ENCODE measurements at places on chromosomes 5 and 9.

- no peak for DNase-seq
Measured at GRCh38 chr9:131113655-131114054, 11.7 kb upstream of the NUP214 start.

DNA sequence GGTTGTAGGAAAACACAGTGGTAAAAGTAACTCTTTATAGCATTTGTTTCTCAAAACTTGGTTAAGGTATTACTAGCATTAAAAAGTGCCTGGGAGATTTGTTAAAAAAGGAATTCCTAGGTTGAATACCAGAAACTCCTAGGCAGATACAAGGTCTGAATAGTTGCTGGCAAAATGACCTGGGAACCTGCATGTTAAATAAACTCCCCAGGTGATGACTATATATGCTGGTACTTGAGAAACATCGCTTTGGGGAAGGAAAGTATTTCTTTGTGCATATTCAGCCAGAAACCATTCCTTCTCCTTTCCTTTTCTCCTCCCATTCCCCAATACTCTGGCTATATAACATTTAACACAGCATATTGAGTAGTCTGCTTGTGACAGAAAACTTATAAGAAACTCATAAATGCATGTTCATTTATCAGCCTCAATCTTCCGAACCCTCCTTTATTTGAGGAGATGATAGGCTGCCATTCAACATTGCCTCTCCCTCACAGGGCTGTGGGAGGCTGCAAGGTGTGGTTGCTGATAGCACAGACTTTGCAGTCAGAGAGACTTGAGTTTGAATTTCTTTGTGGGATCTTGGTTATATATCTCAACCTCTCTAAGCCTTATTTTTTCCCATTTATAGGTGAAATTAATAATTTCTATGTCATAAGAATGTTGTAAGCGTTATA is 28.7 kb downstream of the PCSK1 start:
- no peak for DNase-seq

DNA sequence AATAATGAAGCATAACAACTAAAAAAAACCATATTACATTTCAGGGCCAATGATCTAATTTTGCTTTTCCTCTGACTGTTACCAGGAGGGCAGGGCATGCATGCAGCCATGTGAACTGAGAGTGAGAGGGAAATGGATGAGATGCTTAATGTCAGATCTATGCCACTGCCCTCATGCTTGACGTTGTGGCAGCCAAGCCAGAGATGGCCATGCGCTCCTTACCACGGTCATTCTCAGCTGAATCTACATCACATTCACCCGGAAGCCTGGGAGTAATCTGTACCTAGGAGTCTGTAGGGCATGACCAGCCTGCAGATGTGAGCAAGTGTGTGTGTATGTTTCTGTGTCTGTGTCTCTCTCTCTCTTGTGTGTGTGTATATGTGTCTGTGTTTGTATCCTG is 183.7 kb downstream of the KDM4C start:
- DNase-seq, result no peak

DNA sequence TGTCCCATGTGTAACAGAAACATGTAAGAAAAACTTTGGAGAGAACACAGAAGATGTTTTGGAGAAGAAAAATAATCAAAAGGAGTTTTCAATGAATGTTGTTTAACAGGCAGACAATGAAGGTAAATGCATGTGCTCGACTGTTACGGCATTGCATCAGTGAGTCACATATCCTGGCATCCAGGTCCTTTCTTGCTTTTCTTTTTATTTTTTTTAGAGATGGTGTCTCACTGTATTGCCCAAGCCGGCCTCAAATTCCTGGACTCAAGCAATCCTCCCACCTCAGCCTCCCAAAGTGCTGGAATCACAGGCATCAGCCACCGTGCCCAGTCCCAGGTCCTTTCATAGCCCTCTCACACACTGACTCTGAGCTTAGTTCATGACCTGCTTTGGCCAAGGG is 181.8 kb downstream of the DTWD2 start:
- DNase-seq, result no peak

DNA sequence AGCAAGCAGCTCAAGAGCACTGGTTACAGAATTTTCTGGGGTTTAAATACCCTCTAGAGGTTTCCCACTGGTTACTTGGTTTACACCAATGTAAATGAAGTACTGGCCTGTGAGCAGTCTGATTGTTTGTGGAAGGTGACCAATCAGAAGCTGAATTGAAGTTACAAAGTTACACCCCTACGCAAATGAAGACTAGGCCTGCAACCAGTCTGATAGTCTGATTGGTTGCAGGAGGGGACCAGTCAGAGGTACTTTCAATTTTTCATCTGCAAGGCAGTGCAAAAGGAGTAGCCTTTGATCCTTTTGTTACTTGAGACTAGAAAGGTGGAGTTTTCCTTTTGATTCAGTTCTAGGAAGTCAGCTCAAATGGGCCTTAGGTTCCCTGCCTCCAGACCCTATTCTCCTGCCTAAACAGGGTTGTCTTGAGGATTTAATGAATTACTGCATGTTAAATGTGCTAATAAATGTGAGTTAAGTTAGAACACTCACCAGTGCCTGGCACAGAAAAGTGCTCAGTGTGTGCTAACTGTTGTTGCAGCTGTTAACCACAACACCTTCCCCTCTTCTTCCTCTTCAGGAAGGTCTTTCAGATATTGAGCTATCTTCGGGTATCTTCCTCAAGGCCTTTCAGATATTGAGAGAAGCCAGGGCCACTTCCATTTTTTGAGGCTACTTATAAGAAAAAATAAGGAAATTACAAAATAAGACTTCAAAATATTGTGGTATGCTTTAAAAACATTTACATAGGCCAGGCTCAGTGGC is 32.1 kb upstream of the CLINT1 start:
- no peak for DNase-seq

DNA sequence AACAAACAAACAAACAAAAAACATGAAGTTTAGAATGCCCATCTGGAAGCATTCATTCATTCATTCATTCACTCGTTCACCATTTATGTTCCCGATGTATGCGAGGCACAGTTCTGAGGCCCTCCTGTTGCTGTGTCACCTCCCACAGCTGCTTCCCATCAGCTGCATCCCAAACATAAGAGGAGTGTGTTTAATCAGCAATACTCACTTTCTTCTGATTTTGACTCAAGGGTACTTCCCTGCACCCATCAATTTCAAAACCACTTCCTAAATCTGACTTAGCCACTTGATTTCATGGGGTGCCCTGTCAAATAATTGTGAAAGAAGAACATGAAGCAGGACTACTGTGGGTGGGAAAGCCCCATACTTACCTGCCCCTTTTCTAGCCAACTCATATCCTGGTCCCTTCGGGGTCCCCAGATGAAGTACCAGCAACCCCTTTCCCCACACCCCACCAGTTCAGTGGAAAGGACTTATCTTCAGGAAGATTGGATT is 128.0 kb upstream of the IL12B start:
- DNase-seq, result no peak

- no peak for DNase-seq
Measured at GRCh38 chr5:169350759-169351240, 49.9 kb upstream of the SLIT3 start.

GRCh38 chr9:127393645-127394044 is 3.3 kb upstream of the SLC2A8 start:
- DNase-seq, result no peak

GRCh38 chr5:174412941-174413340 is 311.4 kb upstream of the MSX2 start:
- no peak for DNase-seq

- no peak for DNase-seq
Measured at GRCh38 chr5:457195-457961, 14.4 kb downstream of the EXOC3 start.

- DNase-seq, result peak; percentile 80
Measured at GRCh38 chr5:141846031-141846430, 32.2 kb downstream of the PCDH1 start.

All from NCI-H1436 treated with DMSO at 0.1 percent for 48 hours (cell line).